Fibroblast of skin of left biceps (primary cell): ENCODE measurements at places on chromosomes 4 and X.

GRCh38 chr4:120753854-120754253, 168.7 kb downstream of the PRDM5 start:
- no peak for DNase-seq

- DNase-seq = no peak
These were observed 59.5 kb downstream of the PGRMC2 start for GRCh38 chr4:128227991-128228571.

DNA sequence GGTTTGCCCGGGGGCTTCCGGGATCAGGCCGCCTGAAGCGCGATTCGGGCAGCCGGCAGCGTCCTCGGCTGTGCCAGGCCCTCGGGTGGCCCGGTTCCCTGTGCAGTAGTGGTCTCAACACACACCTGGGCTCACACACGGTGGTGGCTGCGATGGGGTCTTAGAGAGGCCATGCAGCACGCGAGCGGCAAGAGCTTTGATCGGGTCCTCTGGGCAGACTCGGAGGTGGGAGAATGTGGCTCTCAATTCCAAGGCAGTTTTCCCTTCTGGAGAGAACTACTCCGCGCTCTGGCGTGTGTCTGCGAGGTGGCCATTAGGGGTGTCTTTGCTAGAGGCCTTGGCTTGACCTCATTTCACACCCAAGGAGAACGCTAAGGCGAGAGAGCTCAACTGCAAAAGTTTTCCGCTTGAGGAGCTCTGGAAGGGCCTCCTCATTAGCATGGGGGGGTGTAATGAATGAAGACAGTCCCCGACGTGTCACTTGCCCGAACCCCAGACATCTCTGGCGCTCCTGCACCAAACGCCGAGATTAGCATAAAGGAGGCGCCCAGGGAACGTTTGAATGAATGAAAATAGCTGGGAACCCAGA, 771 bp upstream of the RBPJ start:
- DNase-seq = no peak

GRCh38 chr4:76590798-76591281, 155.8 kb downstream of the SHROOM3 start:
- peak; percentile 67 for DNase-seq

DNA sequence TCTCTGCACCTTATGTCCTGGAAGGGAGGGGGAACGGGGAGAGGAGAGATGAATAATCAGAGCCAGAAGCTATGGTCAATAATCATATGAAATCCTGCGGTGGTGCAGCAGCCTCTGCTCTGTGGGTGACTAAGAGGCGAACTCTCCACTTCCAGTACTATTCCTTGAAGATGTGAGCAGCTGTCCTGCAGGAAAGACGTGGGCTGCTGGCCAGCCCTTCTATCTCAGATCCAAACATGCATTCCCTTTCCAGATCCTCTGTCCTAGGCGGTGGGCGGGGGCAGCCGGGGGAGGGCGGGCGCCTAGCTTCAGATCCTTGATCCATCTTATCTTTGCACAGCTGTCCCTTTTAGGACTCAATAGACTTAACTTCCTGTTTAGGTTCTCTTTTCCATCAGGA, 34.5 kb downstream of the SPINK2 start:
- peak; percentile 74 for DNase-seq

DNA sequence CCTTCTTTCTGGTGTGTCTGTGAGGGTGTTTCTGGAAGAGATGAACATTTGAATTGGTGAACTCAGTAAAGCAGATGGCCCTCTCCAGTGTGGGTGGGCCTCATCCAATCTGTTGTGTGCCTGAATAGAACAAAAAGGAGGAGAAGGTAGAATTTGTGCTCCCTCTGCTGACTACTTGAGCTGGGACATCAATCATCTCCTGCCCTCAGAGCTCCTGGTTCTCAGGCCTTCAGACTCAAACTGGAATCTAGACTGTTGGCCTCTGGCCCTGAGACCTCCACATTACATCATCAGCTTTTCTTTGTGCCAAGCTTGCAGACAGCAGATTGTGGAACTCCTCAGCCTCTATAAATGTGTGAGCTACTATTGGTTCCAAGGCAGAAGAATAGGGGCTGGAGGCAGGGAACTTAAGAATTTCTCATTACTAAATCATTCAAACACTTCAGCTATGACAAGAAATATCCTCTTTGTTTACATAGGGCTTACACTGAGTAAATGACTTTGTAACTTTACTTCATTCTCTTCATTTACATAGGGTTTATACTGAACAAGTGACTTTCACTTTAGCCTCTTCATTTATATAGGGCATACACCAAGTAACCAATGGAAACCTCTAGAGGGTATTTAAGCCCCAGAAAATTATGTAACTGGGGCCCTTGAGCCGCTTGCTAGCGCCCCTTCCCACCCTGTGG, 86.9 kb upstream of the NWD2 start:
- DNase-seq = no peak

DNA sequence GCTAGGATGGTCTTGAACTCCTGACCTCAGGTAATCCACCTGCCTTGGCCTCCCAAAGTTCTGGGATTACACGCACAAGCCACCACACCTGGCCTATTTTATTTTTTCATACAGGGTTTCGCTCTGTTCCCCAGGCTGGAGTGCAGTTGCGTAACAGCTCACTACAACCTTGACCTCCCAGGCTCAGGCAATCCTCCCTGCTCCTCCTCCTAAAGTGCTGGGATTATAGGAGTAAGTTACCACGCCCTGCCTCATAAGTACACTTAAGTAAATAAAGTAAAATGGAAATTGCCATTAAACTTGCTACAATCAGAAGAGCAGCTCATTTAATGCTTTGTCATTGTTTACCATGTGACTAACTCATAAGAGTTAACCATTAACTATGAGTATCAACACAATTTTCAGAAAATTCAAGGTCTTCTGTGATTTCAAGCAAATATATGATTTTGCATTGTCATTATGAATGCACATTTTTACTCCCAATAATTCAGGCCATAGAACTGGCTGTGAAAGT, 12.3 kb downstream of the UGDH start:
- DNase-seq = no peak

- DNase-seq = peak; percentile 9
These were observed 31.0 kb upstream of the FAT4 start for GRCh38 chr4:125283707-125284279.

- no peak for DNase-seq
These were observed 26.9 kb downstream of the ZNF41 start for GRCh38 chrX:47456080-47456479.
